ENCODE measurements at places on chromosomes 11 and 22.
A peak's percentile ranks its signal among the peaks of the same experiment; 100 is the strongest.

DNA sequence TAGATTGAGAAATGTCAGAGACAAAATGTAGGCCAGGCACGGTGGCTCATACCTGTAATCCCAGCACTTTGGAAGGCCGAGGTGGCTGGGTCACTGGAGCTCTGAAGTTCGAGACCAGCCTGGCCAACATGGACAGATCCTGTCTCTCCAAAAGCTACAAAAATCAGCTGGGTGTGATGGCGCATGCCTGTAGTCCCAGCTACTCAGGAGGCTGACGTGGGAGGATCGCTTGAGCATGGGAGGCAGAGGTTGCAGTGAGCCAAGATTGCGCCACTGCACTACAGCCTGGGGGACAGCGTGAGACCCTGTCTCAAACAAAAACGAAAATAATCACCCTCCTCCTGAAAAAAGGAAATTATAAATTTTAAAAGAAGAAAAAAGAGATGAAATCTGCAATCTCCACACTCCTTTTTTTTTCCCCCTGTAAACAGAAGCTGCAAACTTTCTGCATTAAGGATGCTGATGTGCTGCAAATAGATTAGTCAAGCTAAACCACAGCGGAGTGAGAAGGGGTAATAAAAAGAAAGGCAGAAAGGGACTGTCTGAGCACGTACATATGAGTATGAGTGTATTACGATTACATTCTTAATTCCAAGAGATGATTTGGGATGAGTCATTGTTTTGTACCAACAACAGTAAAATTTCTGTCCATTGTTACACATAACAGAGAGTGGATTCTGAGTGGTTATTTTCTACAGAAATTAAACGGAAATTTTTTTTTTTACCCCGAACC, 87.3 kb downstream of the SIK3 start:
- no peak for DNase-seq

DNA sequence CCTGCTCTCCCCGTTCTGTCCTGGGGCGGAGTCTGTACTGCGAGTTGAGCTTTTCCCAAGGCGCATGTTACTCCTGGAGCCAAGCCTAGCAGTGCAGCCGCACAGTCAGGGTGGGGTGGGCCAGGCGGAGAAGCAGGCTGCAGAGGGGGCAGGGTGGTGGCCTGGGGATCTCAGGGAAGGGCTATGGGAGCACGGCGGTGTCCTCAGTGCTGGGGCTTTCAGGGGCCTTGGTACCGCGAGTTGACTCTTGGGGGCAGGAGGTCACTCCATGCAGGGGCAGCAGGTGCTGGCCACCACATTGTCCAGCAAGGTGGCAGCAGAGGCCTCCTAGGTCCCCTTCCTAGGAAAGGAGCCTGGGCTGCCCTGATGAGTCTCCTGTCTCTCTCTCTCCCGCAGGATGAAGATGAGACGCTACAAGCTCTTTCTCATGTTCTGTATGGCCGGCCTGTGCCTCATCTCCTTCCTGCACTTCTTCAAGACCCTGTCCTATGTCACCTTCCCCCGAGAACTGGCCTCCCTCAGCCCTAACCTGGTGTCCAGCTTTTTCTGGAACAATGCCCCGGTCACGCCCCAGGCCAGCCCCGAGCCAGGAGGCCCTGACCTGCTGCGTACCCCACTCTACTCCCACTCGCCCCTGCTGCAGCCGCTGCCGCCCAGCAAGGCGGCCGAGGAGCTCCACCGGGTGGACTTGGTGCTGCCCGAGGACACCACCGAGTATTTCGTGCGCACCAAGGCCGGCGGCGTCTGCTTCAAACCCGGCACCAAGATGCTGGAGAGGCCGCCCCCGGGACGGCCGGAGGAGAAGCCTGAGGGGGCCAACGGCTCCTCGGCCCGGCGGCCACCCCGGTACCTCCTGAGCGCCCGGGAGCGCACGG, 14.9 kb upstream of the MIEF1 start:
- no peak for DNase-seq

DNA sequence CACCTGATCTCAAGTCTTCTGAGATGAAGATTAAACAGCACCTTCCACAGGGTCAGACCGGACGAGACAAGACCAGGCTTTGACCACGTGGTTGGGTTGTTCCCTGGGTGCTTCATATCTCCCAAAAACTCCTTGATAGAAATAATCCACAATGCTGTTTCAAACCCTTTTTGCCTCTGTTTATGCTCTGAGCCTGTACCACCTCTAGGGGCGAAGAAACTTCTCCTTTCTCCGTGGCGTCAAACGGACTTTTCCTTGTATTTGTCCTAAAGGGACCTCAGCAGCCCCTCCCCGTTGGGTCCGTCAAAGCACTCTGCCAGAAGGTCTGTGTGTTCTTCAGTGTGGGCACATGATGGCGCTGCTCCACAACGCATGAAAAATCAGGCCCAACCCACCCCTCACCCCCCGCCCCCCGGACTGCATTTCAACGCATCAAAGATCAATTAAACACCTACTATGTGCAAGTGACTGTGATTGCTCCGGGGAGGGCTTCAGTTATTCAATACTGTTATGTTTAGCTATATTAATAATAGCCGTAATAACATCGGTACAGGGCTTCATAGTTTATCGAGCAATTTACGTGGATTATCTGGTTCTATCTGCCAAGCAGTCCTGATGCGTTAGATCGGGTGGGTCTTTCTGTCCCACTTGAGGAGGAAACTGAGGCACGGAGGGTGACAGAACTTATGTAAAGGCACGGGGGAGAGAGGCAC, 17.3 kb upstream of the EIF3D start:
- DNase-seq: peak; percentile 73

- DNase-seq: no peak
Observed at GRCh38 chr22:17104336-17104935, 16.7 kb downstream of the TMEM121B start.

DNA sequence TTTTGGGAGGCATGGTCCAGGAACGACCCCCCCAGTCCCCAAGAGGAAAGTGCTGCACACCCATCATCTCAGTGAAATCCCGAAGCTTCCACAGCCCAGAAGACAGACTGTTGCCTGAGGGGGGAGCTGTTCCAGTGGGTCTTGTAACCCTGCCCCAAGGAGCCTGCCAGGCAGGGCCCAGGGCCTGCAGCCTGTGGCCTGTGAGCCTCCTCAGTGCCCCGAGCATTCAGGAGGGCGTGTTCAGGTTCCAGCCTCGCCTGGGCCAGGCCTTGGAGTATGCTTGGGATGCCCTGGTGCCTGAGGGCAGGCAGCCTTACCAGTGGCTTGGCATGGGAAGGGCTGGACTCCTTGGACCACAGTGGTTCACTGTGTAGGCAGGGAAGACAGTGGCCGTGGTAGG, 18.0 kb upstream of the CABP2 start:
- no peak for DNase-seq

DNA sequence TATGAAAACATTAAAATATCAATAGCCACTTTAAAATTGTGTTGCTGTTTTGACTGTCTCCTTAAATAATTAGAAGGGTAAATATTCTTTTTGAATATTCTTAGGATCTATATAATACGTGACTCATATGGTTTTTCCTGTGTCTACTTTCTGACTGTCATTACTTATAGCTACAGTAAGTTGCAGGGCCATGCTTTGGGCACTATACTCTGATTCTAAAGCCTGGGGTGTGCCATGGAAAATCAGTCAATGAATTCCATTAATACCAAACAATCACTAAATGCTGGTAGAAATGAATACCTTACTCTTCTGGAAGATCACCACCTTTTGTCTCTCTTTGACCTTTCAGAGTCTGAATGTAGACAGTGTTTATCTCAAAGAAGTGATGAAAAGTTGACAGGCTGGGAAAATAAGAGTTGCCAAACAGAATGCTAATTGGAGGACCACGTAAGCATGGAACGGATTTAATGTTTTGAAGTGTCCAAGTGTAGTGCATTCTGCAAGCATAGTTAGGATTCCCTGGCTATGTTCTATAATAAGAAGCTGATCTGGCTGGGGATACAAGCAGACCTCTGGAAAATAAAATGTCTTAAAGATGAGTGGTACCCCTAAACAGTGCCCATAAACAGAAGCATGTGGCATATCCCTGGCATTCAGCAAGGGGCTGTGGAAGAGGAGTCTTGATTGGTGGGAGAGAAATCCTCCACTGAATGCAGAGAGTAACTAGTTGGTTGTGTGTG, 16.8 kb downstream of the LUZP2 start:
- no peak for DNase-seq

DNA sequence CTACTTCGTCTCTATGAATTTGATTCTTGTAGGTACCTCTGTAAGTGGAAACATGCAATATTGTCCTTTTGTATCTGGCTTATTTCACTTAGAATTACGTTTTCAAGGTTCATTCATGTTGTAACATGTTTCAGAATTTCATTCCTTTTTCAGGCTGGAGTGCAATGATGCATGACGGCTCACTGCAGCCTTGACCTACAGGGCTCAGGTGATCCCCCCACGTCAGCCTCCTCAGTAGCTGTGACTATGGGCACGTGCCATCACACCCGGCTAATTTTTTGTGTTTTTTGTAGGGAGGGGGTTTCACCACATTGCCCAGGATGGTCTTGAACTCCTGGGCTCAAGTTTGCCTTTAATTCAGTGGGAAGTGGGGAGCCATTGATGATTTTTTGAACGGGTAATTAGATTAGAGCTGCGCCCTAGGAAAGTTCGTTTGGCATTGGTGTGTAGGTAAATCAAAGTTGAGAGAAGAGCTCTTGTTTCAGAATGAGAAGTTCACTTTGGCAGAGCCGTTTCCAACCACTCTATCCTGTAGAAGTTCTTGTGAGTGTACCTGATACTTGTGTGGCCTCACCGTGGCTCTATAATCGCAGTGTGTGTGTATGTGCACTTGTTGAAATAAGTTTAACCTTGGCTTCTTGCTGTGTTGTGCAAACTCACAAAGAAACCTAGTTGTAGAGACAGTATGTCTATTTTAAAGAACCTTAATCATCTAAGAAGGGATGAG, 115.9 kb downstream of the NAV2 start:
- no peak for DNase-seq
